CD4-positive, alpha-beta T cell treated with Interleukin-1 beta for 1 hour (primary cell): ENCODE measurements at places on chromosomes 4 and X.
A peak's percentile ranks its signal among the peaks of the same experiment; 100 is the strongest.

- DNase-seq, result no peak
Observed at GRCh38 chr4:7710576-7711306, 228.9 kb downstream of the AFAP1 start.

DNA sequence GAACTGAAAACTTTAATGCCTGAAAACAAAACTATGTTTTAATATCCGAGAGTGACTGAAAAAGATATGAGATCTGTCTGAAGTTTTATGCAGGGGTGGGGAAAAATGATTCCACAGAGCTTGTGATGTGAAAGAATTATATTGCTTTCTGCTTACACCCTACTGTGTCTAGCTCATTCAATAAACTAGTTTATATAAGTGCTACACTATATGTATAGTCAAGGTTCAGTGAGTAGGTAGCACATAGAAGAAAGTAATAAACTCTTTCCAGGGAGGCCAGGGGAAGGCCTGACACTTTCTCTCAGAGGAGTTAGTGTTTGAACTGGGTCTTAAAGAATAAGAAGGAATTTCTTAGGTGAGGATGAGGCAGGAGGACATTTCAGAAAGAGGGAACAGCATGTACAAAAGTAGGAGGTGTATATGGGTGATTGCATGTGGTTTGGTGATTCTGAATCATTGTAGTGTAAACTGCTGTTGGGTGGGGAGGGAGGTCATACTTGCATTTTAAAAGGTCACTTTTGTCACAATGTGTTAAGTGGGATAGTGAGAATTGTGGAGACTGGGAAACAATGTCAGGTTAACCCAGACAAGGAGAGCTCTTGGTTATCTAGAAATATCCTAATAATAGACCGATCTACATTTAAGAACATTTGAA lies 25.1 kb upstream of the TEX13D start:
- DNase-seq, result no peak

- peak; percentile 70 for DNase-seq
Observed at GRCh38 chr4:140151699-140152012, 2.3 kb downstream of the MAML3 start.

GRCh38 chrX:129721870-129722269 lies 16.9 kb upstream of the XPNPEP2 start:
- no peak for DNase-seq

DNA sequence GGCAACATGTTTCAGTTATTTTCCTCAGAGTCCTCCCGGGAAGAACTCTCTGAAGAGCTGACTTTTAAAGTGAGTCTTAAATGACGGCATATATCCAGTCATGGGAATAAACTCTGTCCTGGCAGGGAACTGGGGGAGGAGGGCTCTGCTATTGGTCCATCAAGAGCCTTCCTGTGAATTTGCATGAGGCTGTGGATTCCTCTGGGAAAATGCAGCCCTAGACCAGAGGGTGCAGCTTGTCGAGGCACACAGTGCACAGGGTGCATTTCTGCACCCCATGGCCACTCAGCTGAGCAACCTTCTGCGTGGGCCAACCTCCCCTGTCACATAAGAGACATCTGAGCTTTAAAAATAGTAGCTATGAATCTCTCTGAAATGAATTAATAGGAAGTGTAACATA lies 360.0 kb downstream of the GALNTL6 start:
- no peak for DNase-seq

- DNase-seq, result no peak
Observed at GRCh38 chr4:136900696-136901095, 631.6 kb downstream of the PCDH18 start.

DNA sequence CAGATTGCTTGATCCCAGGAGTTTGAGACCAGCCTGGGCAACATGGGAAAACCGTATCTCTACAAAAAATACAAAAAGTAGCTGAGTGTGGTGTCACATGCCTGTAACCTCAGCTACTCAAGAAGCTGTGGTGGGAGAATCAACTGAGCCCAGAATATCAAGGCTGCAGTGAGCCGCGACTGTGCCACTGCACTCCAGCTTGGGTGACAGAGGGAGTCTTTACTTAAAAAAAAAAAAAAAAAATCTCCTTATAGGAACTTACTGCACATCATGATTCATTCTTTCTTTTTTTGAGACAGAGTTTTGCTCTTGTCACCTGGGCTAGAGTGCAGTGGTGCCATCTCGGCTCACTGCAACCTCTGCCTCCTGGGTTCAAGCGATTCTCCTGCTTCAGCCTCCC lies 24.3 kb downstream of the UPF3B start:
- no peak for DNase-seq
